ENCODE measurements at places on chromosomes 12 and 14.

DNA sequence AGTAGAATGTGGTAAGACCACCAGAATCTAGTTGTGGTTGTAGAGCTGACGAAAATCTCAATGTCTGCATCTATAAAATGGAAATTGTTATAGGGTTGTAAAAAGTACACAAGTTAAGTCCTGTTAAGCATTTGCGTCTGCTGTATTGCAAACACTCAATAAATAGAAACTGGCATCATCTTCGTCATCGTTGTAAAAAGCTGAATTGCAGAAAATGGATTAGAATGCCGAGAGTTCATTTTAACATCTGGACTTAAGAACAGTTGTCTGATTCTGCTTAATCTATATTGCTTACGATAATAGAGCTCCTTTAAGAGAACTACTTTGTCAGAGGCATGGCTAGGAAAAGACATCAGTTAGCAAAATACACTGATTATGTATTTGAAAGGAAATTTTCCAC lies 33.2 kb downstream of the KCNMB4 start:
- DNase-seq = no peak

DNA sequence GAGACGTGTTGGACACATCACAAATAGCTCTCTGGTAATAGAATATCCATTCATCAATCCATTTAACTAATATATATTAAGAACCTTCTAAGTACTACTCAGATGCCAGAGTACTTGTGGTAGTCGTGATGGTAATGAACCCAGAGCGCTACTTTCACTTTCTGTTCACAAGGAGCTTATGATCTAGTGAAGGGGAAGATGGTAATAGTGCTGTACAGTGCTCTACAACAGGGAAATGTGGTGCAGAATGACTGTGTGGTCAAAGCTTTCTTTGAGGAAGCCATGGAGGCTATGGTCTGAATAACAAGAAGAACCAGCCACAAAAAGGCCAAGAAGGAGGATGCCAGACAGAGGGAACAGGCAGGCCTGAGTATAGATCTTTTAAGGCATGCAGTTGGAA lies 212.0 kb downstream of the PTPRO start:
- no peak for DNase-seq

- DNase-seq = no peak
Observed at GRCh38 chr12:53133722-53134121, 30.4 kb downstream of the SOAT2 start.

- DNase-seq = no peak
Observed at GRCh38 chr14:28406196-28406595, 360.4 kb upstream of the FOXG1 start.

- DNase-seq = no peak
Observed at GRCh38 chr14:53529519-53529918, 376.4 kb upstream of the DDHD1 start.

GRCh38 chr14:69137843-69138535 lies 14.9 kb downstream of the DCAF5 start:
- DNase-seq = no peak

GRCh38 chr14:102528431-102529170 lies 19.0 kb upstream of the ANKRD9 start:
- no peak for DNase-seq

- DNase-seq = no peak
Observed at GRCh38 chr14:49221316-49221715, 364.9 kb downstream of the RPS29 start.

Data from hypothalamus (tissue), 51 donors.